Activated T-cell treated with anti-CD3 and anti-CD28 coated beads, Interleukin-2, amount 50 U/mL, for 4 hours (primary cell): ENCODE measurements at places on chromosomes 13 and 19. TPM values are rescaled to one million over a fixed set of nuclear protein-coding genes. Genes with fewer than 3 reads are reported as not detected.

Gene PDX1
- not detected for total RNA-seq

Gene GJB6
- total RNA-seq: 5.1 TPM

Gene GSX1
- total RNA-seq: not detected

Gene LRCH1
- total RNA-seq: 14.7 TPM

DNA sequence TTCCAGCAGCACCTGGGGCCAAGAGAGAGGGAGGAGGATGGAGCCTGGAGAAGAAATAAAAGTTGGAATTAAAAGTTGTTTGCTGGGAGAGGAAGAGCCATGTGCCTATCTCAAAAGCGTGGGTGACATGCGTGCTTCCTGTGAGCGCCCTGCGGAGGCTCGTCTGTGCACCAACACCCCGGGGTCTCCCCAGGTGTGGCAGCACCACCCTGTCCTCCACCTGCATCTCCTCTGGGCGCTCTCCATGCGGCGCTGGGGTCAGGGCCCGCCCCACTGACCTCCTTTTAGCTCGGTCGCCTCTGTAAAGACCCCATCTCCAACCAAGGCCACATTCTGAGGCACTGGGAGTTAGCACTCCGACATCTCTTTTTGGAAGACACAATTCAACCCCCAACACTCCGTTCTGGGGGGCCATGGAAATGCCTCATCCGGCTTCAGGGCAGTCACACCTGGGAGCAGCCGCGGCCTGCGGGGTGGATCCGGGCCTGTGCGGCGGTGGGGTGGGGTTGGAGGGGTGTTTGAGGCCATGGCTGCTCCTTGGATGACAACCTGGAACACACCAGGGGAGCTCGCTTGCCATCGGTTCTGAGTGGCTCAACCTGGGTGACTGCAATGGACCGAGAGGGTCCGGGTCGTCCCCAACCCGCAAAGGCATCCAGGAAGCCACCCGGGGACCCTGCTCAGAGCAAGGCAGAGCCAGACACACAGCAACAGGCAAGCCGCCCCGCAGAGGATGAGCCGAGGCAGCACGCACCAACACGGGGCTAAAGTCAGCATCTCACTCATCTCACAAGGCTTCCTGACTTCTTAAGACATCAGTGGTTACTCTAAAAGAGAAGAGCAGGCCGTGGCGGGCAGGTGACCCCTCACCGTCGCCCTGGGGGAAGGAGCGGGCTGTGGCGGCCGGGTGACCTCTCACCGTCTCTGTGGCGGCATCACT, 79.4 kb upstream of the MCF2L start:
- no peak for DNase-seq

GRCh38 chr13:28728642-28729041, 9.9 kb upstream of the SLC46A3 start:
- no peak for DNase-seq

- peak; percentile 65 for DNase-seq
Observed at GRCh38 chr19:14440049-14440448, 6.9 kb downstream of the PKN1 start.

DNA sequence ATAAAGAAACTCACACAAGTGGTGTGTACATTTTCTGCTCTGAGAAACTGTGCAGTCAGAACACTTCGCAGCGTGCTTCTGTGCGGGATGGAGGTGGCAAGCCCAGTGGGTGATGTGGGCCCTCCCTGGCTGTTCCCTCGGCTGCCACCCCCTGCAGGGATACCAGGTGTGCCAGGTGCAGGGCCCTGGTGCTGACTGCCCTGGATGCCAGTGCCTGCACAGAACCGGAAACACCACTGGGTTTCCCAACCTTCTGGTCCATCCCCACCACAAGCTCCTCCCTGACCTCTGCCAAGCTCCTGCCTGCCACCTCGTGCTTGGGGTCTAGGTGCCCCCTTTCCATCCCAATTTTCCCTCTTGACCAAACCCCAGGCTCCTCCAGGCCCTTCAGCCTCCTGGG, 81.9 kb upstream of the MCF2L start:
- no peak for DNase-seq

GRCh38 chr19:46722004-46722380, 5.1 kb upstream of the PRKD2 start:
- DNase-seq: no peak
